Activated CD4-positive, CD25-positive, alpha-beta regulatory T cell treated with anti-CD3 and anti-CD28 coated beads, Interleukin-2, amount 50 U/mL, for 24 hours (primary cell): ENCODE measurements at places on chromosomes 5 and 9.
A peak's percentile ranks its signal among the peaks of the same experiment; 100 is the strongest.

DNA sequence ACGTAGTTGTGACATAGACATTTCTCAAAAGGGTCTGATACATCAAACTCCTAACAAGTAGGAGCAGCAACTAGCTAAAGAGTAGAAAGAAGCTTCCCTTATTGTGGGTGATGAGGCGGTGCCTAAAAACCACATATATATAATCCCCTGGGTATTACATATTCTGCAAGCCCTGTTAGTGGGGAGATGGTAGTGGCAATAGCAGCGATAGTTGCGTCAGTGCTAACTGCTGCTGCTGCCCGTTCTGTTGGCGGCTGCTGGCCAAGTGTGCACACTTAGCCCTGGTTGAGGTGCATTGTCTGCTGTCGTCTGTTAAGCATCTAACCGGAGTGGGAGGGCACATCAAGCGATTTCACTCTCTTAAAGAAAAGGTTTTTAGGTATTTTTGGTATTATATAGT, 35.8 kb downstream of the VLDLR start:
- no peak for ATAC-seq

DNA sequence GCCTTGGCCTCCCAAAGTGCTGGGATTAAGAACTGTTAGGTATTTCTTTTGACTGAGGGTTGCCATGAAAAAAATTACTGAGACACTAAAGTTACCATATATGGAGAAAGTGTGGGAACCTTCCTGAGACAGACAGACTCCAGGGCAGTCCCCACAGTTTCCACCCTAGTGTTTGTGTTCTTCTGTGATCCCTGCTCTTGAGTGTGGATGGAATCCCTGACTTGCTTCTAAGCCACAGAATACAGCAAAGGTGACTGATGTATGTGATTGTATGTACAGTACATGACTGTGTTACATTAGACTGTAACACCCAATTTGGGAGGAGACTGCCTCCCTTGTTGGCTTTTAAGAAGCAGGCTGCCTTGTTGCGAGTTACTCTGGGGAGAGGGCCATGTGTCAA, 24.7 kb upstream of the ADAM19 start:
- no peak for ATAC-seq

- ATAC-seq = no peak
Measured at GRCh38 chr5:105836268-105836667, 1834.5 kb downstream of the EFNA5 start.

DNA sequence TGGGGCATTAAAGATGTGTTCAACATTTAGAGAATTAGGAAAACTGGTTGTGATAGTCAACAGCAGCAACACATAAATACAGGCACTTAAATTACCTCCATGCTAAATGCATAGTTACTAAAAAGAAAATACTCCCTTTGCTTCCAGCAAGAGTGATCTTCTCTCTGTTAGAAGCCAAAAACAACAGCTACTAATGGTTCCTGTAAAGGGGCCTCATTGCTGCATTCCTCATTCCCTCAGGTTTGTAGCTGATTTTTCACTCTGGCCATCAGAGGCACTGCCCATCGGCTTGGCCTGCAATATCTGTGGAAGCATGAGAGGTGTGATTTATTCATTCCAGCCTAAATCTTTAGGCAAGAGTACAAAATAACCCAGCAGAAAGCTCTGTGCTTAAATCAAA, 466.0 kb upstream of the ADAMTS16 start:
- ATAC-seq = no peak

DNA sequence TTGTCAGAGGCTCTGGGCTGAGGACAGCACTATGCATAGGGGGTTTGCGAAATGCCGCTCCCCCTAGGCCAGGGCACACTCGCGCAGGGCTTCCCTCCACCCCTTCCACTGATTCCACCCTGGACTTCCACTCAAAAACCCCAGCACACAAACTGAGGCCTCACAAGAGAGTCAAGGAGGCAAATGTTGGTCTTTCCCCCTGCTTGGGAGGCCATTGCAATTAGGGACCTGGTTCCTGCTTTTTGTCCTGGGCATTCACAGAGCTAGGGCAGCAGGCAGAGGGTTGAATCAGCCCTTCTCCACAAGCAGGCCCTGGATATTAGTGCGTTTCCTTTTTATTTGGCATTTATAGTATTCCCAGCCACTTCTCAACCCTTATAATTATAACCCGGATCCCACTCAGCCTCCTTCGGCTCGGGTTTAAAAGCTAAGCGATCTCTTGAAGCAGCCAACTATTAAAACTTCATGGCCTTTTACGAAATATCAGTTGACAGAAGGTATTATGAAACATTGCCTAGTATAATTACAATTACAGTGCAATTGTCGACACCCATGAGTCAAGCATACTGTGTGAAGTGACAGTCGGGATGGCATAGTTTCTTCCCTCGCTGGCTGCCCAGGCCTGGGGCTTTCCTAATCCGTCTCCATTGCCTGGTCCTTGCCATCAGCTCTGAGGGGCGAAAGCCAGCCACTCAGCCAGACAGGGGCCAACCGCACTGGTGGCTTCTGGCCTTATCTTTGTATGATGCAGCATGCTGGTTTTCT, 285.5 kb upstream of the MAP3K1 start:
- no peak for ATAC-seq

GRCh38 chr9:36298566-36298965, 40.3 kb upstream of the GNE start:
- ATAC-seq = no peak

DNA sequence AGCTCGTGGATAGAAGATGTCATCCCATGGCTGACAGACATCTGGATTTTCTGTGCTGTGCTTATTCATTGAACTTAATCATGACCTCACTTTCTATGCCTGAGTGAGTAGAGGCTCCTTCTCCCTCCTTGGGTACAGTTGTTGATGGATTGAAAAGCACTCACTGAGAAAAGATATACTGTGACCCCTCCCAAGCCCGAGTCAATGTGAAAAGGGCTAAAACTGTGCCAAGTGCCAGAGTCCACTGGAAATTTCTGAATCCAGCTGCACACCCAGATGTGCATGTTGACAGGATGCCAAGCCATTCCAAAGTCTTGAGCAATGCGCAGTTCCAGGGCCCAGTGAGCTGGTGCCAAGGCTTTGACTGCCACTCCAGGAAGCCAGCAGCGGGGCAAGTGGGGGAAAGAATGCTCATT, 473.0 kb downstream of the NTRK2 start:
- no peak for ATAC-seq

DNA sequence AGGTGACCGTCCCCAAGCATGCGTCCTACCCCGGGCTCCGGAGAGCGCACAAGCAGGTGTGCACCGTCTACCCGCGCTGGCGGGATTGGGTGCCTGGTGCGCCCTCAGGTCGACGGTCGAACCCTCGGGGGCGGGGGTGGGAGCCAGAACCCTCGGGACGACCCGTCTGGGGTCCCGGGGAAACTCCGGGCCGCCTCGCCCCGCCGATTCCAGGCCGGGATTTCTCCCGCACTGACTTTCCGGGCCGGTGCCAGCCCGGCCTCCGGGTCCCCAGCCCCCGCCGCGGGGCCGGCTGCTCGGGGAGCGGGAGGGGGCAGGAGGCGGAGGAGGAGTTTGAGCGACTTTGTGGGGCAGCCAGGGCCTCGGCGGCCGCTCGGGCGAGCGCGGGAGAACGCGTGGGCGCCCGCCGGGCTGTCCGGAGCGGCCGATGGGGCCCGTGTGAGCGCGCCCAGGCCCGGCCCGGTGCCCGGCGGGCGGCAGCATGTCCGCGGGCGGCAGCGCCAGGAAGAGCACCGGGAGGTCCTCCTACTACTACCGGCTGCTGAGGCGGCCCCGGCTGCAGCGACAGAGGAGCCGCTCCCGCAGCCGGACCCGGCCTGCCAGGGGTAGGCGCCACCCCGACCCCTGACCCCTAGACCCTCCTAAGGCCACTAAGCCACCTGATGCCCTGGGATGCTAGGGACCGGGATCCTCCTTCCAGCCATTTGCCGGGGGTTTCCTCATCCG, at the start of gene DAB2IP:
Gene DAB2IP (plus strand): TSS at position 340 of the 726 bp plus-strand sequence. CDS start 142 bp downstream, at position 482.
- ATAC-seq = peak; percentile 21

GRCh38 chr9:118364266-118365106, 660.3 kb downstream of the TLR4 start:
- no peak for ATAC-seq

- ATAC-seq = no peak
Measured at GRCh38 chr9:78778318-78778717, 481.4 kb downstream of the PSAT1 start.

GRCh38 chr5:5751498-5751897, 329.0 kb downstream of the ICE1 start:
- no peak for ATAC-seq

- no peak for ATAC-seq
Measured at GRCh38 chr9:82153032-82153431, 164.5 kb downstream of the SPATA31D1 start.

GRCh38 chr9:68947842-68948569, 65.9 kb downstream of the PRKACG start:
- peak; percentile 68 for ATAC-seq

GRCh38 chr9:96067600-96067999, 192.1 kb downstream of the ERCC6L2 start:
- ATAC-seq = no peak

DNA sequence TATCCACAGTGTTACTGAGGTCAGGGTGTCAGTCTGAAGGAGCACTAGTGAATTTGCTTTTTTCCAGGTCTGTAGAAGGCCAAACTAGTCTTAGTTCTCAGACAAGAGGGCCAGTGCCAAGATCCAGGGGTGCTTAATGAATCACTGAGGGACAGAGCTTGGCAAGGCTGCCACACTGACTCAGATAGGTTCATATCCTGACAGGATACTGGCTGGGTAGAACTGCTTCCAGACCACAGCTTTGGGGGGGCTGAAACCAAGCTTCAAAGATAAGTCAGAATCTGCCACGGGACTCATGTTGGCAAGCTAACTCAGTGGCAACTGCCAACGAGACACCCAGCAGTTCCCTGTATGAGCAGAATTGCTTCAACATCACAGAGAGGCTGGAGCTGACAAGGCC, 1125.4 kb downstream of the EFNA5 start:
- no peak for ATAC-seq

DNA sequence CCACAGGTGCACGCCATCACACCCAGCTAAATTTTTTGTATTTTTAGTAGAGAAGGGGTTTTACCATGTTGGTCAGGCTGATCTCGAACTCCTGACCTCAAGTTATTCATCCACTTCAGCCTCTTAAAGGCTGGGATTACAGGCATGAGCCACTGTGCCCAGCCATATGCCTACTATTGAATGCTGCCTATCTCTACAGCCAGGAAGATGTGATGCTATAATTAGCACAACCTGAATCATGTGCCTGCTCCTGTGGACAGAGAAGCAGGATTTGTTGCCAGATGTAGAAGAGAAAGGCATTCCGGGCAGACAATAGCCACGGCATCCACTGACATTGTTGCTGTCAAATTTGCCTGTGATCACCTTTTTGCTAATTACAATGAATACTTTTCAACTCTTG, 24.4 kb upstream of the MLLT3 start:
- no peak for ATAC-seq

DNA sequence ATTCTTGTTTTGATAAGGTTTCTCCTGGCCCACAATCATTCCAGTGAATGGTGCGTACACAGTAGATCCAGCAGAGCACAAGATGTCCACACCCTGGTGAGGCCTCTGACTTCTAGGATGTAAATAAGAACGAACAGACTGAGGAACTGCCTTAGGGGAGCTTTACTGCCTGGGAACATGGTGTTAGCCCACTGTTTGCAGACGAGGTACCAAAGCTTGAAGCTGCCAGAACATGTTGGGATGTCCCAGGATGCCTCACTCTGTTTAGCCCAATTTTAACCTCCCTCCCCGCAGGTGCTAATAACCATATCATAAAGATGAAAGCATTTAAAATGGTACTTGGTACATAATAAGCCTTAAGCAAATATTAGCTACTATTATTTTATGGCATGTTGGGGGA, 3.5 kb downstream of the LECT2 start:
- no peak for ATAC-seq

GRCh38 chr5:169626779-169627178, 10.3 kb upstream of the DOCK2 start:
- ATAC-seq = no peak

DNA sequence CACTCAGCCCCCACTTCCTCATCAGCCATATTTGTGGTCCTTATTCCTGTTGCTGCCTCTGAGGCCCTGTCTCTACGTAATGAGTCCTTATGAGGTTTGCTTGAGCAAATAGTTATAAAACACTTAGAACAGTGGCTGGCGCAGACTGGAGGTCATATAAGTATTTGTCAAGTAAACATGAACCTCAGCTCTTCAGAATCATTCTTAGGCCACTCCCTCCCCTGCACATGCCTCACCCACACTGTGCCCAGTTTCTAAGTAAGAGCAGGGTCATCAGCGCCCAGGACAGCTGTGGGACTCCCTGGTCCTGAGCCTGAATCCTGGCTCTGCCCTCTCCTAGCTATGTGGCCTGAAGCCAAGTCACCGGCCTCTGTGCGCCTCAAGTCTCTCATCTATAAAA, 4.0 kb downstream of the ST6GALNAC4 start:
- no peak for ATAC-seq

GRCh38 chr5:134534726-134535110, 9.2 kb downstream of the JADE2 start:
- ATAC-seq = no peak

DNA sequence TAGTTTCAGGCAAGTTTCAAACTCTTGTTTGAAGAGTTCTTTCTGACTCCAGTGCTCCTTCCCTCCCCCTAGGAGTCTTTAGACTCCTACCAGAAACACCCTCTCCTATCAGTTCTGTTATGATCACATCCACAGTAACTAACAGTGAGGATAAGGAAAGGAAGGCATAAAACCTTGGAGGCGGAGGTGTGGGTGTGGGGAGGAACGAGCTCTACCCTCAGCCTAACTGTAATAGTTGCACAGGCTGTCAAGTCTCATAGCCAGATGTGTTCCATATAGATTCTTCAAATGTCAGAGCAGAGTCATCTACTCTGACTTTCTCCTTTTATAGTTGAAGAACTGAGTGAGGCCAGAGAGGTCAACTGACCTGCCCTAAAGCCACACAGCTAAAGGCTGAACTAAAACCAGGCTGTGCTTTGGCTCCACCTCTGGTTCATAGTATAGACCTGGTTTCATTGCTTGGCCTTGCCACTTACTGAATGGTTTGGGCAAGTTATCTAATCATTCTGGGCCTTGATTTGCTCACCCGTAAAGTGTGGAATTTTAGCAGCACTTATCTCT, 34.4 kb upstream of the PIK3R1 start:
- no peak for ATAC-seq

DNA sequence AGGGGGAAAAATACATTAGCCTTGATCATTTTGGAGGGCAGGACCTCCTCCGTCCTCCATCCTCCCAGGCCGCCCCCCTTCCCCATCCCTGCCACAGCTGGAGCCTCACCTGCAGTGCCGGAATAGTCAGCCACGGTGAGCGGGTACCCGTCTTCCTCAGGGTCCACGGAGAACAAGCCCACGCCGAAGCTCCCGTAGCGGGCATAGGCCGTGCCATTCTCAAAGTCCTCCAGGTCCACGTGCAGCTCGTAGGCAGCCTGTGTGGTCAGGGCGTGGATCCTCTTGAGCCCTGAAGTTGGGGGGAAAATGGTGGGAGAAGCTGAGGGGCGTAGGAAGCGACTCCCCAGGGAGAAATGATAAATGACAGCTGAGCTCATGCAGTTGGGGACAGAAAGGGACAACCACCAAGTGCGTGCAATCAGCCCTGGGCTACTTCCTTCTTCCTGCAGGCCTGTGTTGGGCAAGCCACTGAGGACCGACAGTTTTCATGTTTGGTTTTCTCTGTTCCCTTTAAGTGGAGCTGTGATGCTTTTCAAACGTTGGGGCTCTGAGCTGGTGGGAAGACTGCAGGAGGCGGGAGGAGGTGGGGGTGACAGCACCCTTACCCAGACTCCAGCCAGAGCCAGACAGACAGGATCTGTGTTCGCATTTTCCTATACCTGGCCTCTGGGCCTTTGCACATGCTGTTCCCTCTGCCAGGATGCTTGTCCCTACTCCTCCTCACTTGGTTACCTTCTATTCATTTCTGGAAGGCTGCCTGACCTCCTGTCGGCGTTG, 8.7 kb upstream of the QRFP start:
- no peak for ATAC-seq
